ENCODE measurements at places on chromosomes 7 and 10.

DNA sequence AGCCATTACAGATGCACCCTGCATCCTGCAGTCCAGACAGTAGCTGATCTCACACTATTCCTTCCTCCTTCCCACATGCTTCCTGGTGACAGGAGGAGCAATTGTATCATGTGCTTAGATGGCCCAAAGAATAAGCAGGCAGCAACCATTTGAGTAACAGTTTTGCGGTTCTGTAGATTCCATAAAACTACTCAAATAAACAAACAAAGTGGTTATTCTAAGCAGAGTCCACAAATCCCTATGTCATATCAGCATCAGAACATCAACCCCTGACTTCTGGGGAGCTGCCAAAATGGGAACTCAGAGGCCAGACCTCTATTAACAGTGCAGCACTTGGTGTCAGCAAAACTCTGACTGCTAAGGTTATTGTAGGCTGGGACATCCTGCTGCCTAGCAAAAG, 226.0 kb downstream of the SORCS1 start:
- DNase-seq, result no peak

DNA sequence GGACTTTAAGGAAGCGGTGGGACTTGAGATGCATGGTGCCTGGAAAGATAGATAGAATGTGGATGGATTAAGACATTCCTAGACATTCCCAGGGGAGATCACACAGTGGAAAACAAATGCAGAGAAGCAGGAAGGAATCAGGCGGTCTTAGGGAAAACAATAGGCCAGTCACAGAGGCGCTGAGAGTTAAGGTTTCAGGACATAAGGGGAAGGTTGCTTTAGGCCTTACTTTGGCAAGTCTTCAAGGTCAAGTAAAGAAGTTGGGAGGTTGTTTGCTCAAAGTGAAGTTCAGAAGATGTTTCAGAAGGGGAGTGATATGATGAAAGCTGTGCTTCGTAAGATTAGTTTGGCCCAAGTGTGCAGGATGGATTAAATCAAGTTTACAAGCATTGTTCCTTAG, 109.4 kb downstream of the SUGCT start:
- no peak for DNase-seq

DNA sequence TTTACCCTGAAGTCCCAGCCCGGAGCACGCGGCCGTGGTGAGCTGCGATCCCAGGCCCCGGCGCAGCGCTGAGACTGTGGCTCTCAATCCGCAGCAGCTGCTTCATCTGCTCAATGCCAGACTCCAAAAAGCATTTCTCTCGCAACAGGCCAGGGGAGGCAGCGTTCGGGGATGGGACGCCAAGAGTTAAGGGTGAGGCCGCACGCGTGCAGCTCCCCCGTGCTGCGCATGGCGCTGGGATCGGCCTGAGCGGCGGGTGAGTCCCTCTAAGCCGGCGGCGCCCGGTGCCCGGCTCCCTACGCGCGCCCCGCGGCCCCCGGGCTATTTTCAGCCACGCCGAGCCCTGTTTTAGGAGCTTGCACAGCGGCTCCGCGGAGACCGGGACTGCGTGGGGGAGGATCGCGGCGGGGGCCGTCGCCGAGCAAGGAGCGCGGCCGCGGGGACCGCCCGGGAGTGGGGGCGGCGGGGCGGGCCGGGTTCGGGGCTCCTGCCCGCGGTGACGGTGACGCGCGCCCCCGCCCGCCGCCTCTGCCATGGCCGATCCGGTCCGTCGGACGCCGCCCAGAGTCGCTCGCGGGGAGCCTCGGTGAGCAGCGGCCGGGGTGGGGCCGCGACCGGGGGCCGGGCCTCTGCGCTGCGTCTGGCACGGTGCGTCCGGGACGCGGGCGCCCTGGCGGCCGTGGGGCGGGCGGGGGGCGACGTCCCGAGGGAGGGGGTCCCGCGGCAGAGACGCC, 29.4 kb upstream of the JAKMIP3 start:
- DNase-seq, result no peak

GRCh38 chr7:1679966-1680730, 10.1 kb downstream of the ELFN1 start:
- no peak for DNase-seq

DNA sequence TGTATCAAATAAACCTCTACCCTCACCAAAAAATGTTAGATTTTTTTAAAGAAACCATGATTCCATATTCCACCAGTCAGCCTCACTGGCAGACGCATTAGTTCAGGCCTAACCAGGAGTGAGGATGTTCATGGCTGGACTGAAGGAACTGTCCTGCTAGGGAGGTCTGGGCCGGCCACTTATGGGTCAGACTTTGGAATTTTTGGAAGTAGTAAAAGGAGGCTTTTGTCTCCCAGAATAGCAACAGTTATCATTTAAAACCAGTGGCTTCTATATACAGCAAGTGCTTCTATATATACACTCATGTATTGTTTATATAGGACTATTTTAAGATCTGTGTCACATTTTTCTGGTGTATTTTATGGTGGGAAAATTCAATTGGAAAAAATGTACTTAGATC, 120.5 kb downstream of the CNNM2 start:
- no peak for DNase-seq

- DNase-seq, result no peak
Measured at GRCh38 chr10:42941295-42941644, 135.6 kb upstream of the RET start.

GRCh38 chr7:116271963-116272886, 61.9 kb downstream of the TES start:
- no peak for DNase-seq

DNA sequence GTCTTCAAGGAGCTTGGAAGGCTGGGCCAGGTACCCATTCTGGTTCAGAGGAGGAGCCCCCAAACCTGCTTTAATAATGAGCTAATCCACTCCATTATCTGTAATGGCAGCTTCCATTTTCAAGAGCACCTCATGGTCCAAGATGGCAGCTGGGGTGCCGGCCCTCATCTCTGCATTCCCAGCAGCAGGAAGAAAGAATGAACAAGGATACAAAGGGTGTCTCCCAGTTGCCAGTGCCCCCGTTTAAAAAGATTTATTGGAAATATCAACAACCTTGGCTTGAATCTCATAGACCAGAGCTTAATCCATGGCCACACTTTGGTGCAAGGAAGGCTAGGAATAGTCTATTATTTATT, 8.5 kb downstream of the LAT2 start:
- DNase-seq, result no peak

- DNase-seq, result peak; percentile 55
Measured at GRCh38 chr7:148883266-148884048, 634 bp downstream of the EZH2 start.

DNA sequence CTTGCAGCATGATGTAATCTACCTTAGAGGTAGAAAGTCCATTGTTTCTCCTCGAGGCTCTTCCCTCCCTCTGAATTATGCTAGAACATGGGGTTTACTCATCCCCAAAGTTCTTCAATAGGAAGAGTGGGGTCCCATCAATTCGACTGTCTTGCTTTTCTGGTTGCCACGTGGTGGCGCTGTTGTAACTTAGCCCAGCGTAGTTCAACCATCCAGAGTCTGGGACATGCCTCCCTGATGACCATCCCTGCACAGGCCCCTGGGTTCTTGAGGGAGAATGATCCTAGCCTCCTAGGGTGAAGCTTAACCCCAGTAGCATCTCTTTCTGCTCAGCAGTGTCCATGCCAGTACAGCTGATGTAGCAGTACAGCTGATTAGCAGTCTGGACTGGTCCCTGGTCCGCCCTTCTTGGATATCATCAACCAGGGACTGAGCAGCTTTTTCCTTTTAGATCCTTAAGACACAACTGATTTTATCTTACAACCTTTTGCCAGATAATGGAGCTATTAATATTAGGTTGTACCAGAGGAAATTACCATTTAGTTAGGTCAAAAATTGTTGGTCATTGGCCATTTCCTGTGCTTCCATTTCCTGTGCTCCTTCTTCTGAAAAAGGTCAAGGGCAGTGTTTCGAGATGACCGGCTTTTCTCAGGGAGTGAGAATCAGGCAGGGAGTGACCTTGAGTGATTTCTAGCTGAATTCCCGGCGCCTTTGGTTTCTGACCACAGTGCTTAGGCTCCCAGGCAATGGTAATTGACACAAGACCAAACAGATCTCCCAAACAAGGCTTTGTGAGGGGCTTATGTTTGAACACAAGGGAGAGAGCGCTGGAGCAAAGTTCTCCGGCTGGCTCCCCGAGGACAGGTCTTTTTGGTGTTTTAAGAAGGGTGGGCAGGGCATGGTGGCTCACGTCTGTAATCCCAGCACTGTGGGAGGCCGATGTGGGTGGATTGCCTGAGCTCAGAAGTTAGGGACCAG, 65.4 kb downstream of the TACC2 start:
- DNase-seq, result no peak

GRCh38 chr7:7924303-7924702, 44.3 kb upstream of the GLCCI1 start:
- DNase-seq, result no peak

DNA sequence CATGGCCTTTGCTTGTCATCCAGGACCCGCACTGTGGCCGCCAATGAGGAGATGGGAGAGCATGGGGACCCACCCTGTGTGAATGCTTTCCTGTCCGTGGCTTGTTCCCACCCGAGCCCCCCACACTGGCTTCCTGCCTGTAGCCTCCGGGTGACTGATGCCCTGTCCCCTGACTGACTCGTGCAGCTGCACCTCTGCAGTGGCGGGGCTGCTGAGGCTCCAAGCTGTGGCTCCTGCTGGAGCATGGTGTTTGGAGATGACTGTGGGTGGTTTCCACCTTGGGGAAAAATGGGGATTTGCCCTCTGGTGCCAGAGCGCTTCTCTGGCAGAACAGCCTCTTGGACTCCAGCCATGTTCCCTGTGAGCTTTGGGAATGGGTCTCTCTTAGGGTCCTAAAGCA, 2.1 kb downstream of the CAMK1D start:
- DNase-seq, result no peak

DNA sequence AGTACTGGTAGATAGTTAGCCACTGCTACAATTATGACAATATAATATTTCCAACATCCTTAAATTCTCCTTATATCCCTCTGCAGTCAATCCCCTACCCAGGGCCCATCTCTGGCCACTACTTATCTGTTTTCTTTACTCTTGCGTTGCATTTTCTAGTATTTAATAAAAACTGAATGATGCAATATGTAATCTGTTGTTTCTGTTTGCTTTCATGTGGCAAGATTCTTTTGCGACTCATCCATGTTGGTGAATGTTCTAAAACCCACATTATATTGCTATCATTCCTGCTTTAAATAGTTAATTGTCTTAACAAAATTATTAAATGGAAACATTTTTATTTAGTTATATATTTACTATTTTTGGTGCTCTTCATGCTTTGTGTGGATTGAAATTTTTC, 338.5 kb downstream of the MDFIC start:
- no peak for DNase-seq

- peak; percentile 75 for DNase-seq
Measured at GRCh38 chr10:95907456-95908253, at the start of gene CC2D2B. Gene CC2D2B (plus strand): TSS chr10:95907975. CDS start chr10:95911324, 3,349 bp downstream.

DNA sequence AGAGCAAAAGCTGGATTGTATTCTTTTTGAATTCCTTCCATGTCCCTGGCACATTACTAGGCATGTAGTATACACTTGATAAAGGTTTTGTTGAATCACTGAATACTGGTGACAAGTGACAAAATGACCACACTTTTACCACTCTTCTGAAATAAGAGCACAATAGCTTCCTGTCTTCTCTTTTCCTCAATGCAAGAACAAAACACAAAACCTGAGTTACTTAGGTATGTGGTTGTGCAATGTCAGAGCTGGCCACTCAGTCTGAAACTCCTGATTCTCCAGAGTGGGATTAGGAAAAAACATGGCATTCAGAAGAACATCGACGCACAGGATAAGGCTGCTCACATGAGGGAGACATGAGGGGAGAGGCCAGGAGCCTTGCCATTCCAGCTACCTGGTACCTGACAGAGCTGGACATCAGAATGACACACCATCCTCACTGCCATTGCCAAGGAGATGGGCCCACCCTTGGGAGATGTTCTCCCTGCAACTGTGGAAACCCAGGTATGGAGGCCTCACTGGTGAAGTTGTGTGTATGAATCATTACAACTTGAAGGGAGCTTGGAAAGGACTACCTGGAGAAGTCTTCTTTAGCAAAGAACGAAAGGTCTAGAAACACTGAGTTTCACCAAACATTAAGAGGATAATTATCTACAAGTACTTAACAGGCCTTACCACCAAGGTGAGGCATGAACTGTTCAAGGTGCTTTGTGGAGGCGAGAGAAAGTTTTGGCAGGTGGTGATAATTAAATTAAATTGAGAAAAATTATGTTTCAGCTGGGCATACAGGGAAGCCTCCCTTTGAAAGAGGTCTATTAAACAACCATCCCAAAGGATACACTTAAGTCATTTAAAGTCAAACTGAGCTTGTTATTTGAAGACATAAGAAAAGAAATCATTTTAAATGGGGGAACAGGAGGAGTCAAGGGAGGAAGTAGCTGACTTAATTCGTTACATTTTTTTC, 246.5 kb upstream of the AOAH start:
- no peak for DNase-seq

DNA sequence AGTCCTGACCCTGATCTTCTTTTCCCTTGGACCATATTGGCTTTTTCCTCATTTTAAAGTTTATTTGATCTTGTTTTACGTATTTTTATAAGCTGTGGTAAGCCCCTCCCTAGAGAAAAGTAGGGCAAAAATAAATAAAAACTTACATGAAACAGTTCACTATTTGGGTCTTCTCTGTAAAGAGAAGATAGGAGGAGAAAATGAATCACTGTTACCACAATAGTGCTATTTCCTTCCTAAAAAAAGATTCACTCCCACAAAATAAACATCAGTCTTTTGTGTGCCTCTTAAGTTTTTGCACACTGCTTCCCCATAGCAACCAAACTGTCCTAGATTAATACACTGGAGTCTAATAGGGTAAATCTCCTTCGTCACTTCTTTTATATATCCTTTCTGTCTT, 1.4 kb upstream of the SVIL start:
- DNase-seq, result no peak

- DNase-seq, result no peak
Measured at GRCh38 chr7:5510426-5511045, 86.9 kb upstream of the TNRC18 start.

DNA sequence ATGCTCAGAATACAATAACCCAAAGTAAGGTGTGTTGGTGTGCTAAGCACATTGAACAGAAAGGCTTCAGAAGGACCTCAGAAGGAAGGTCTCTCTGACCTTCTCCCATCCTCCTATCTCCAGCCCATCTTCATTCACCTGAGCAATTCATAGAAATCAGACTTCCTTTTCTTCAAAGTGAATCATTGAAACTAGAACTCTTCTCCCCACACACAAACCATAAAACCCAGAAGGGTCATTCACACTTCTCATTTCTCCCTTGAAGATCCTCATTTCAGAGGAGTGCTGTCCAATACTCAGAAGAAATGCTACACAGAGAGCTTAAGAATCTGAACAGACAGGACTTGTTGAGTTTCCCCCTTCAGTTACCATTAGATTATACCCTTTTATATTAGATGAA, 89.5 kb downstream of the VWDE start:
- DNase-seq, result no peak

GRCh38 chr10:63438506-63439498, 27.0 kb downstream of the JMJD1C start:
- DNase-seq, result no peak

- DNase-seq, result no peak
Measured at GRCh38 chr10:86872757-86873156, 84.7 kb downstream of the MMRN2 start.

DNA sequence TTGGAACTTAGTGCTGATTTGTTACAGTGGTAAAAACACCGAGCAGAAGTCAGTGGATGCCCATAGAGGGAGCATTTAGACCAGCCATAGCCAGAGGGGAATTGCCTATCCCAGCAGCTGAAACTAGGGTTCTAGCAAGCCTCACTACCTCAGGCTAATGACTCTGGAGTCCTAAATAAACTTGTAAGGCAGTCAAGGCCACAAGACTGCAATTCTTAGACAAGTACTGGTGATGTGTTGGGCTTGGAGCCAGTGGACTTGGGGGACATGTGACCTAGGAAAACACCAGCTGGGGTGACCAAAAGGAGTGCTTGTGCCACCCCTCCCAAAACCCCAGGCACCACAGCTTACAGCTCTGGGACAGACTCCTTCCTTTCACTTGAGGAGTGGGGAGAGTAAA, 209.0 kb downstream of the MAGI2 start:
- no peak for DNase-seq

Data from stimulated activated CD4-positive, alpha-beta T cell treated with anti-CD3 and anti-CD28 coated beads, Interleukin-2, amount 100 ng/mL, for 24 hours (primary cell).